ENCODE measurements at places on chromosomes 12 and 14.

DNA sequence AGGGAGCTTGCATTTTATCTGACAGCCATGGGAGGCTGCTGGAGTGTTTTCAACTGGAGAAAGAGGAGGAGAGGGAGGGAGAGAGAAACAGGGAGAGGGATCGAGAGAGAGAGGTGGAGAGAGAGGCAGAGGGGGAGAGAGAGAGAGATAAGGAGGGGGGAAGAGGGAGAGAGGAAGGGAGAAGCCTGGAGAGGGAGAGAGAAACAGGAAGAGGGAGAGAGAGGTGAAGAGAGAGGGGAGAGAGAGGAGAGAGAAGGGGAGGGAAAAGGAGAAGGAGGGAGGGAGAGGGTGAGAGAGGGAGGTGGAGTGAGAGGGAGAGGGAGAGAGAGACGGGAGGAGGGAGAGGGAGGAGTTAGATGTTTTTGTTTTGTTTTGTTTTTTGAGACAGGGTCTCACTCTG, 45.6 kb downstream of the DNAH10 start:
- DNase-seq, result no peak

GRCh38 chr12:22535478-22535877, 8.9 kb downstream of the C2CD5 start:
- DNase-seq, result no peak

GRCh38 chr14:50342221-50343078, 30.3 kb downstream of the DMAC2L start:
- DNase-seq, result peak; percentile 30

DNA sequence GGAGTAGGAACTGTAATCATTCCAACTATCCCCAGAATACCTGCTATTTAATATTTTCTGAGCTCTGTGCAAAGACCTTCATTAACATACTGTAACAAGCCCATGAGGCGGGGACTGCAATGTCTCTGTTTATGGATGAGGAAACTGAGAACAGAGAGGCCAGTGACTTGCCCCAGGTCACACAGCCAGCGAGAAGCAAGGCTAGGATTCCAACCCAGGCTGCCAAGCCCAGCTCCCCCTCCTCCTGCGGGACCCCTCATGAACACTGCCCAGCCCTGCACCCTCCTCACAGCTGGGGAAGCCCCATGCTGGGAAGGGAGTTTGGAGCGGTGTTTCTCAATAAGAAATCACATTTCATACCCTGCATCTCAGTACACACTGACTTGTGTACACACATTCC, 10.9 kb downstream of the HVCN1 start:
- no peak for DNase-seq

- DNase-seq, result no peak
Observed at GRCh38 chr12:79058342-79058741, 193.8 kb downstream of the SYT1 start.

DNA sequence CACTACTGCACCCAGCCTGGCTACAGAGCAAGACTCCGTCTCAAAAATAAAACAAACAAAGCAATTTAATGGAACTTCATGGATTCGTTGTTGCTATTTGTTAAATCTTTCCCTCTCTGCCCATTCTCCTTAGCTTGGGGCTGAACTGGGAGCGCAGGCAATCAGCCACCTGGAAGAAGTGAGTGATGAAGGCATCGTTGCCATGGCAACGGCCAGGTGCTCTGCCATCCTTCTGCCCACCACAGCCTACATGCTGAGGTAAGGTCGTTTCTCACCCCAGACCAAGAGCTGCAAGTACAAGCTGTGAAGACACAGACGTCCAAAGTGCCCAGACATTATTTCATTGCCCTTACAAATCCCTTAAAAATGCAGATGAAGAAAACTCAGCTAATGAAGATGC, 19.1 kb downstream of the AMDHD1 start:
- no peak for DNase-seq

DNA sequence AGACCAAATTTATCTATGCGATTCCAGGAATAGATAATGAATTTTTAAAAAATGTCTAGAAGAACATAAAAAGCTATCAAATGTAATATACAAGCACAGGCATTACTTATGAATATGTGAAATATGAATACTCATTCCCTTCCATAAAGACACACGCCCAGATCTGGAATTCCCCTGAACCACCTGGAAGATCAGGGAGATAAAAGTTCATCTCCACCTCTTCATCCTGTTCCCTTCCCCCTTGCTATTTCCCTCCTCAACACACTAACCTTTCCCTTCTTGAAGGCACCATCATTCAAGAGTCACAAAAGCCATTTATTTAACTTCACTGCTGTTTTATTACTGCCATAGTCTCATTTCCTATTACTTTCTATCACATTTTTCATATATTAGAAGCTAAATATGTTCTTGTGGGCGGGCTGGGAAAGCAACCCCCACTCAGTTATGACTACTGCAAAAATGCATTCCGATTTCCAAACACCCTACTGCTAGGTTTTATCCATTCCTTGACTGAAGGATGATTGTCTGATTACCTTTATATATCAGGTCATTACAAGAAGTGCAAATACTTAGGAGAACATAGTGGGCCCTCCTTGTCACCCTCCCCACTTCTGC, 16.1 kb downstream of the FGD6 start:
- DNase-seq, result no peak

GRCh38 chr12:26867080-26867479, 34.1 kb upstream of the ITPR2 start:
- no peak for DNase-seq

DNA sequence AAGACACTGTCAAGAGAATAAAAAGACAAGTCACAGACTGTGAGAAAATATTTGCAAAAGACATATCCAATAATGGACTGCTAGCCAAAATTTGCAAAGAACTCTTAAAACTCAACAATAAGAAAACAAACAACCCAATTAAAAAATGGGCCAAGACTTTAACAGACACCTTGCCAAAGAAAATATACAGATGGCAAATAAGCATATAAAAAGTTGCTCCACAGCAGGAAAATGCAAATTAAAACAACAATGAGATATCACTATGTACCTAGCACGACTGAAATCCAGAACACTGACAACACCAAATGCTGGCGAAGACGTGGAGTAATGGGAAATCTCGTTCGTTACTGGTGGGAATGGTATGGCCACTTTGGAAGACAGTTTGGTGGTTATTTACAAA, 228.9 kb downstream of the TTC8 start:
- DNase-seq, result no peak

DNA sequence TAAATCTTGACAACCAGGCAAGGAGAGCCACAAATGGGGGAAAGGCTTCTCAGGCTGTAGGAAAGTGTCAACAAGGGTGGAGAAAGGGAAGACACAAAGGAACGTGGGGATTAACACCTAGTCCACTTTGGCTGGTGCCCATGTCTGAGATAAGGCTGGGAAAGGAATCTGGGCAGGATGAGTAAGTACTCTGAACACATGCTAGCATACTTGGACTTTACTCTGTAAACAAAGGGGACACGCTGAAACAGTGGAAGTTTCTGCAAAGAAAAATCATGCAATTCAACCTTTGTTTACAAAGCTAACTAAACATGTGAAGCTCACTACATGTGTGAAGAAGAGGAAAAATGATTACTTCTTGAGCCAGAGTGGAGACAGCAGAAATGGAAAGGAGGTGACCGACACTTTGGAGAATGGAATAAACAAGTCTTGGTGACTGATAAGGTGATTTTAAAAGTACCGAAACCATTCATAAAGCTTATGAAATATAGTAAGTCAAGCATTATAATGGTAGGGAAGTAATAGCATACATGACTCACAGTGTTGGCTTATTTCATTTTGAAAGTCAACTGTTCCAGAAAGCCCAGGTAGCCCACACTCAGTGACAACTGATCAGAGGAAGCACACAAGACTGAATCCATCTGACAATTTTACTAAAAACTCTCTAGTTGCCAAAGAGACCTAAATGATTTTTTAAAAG, 13.2 kb downstream of the CPNE8 start:
- DNase-seq, result no peak

DNA sequence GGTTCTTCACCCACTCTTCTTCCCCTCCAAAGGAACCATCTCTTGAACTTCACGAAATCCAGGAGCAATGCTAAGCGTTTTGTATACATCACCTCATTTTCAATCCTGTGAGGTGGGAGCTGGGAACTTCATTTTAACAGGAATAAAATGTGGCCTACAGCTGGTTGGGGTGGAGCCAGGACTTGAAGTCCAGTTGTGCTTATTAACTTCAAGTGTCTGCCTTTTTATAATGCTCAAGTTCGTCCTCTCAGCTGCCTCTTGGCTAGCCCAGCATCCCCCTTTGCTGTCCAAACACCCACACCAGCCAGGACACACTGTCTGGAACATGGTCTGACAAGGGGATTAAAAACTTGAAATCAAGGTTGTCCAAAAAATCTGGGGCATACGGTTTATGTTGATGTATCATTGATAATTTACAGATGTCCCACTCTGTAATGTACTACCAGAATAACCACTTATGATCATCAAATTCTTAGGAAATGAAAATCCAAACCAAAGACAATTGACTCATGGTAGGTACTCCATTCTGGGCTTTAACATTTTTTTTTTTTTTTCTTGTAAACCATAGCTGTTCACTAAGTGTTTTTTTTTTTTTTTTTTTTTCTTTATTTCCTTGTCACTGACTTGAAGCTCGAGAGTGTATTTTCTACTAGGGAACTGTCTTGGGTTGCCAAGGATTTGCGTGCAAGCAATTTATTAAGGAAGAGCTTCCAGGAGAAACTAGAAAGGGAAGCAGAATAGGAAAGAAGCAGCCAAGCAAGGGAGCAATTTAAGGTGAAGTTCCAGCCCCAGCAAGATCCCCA, 252.3 kb downstream of the EFCAB11 start:
- DNase-seq, result no peak

- DNase-seq, result no peak
Observed at GRCh38 chr14:62251237-62251636, 489.0 kb downstream of the SNAPC1 start.

DNA sequence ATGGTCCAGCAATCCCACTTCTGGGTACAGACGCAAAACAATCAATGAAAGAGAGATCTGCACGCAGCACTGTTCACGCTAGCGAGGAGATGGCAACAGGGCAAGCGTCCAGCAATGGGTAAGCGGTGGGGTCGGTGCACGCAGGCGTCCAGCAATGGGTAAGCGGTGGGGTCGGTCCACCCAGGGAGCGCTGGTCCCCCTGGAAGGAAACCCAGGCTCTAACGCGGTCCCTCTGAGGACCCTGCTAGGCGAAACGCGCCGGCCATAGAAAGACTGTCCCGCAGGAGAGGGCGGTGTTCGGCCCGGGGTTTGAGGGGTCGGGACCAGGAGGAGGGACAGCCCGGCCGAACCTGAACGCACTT, 618 bp upstream of the PGAM5 start:
- no peak for DNase-seq

DNA sequence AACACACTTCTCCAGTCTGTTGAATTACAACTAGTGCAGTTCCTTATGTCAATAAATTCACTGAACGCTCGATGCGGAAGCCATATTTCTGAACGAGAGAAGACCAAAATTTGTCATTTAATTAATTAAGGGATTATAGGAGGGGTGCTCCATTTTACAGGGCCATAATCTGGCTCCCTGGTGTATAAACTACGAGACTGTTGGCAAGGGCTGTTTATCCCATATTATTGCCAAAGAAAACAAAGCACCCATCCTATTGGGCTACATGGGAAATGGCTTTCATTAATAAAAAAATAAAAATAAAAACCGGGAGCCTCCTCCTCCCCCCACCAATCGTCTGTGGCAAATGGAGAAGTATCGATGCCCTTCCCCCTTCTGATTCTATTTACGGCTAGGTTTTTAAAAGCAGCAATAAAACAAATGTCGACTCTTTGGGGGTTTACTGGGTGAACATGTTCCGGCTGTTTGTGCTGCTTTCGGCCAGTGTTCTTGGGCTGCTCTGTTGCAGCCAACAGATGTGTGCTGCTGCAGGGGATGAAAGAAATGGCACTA, 24.8 kb downstream of the ATF7 start:
- no peak for DNase-seq

DNA sequence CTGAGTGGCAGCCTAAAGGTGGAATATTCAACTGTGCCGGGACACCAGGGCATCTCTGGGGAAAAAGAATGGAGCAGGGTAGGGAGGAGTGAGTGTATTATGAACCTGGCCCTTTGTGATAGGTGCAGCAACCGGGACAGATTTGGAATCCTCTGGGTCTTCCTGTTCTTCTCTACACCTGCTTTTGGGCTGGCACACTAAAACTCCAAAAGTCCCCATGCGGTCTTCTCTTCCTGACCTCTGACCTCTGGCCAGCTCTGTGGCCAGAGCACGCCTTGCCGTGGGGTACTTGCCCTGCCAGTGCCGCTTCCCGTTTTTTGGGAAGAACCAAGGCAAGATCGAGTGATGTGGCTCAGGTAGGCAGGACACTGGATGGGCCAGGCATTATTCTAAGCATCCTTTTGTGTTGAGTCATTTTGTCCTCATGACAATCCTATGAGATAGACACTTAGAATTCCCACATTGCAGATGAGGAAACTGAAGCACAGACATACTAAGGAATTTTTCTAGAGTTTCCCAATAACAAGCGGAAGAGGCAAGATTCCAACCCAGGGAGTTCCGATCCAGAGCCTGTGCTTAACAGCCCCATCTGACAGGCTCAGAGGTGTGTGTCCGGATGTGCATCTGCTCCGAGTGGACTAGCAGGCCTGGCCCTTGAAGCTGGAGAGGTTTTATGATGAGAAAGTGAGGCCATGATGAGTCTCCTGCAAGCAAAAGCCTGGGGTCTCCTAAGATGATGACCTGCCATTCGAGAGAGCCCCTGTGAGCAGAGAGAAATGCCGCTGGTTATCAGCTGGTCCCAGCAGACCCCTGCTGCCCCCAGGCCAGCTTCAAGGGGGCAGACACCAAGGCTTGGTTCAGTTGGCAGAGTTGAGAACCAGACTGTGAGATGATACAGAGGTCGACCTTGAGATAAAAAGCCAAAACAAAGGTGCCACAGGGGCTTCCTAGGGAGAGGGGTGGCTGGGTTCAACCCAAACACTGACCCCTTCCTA, 67.9 kb upstream of the ESRRB start:
- no peak for DNase-seq

DNA sequence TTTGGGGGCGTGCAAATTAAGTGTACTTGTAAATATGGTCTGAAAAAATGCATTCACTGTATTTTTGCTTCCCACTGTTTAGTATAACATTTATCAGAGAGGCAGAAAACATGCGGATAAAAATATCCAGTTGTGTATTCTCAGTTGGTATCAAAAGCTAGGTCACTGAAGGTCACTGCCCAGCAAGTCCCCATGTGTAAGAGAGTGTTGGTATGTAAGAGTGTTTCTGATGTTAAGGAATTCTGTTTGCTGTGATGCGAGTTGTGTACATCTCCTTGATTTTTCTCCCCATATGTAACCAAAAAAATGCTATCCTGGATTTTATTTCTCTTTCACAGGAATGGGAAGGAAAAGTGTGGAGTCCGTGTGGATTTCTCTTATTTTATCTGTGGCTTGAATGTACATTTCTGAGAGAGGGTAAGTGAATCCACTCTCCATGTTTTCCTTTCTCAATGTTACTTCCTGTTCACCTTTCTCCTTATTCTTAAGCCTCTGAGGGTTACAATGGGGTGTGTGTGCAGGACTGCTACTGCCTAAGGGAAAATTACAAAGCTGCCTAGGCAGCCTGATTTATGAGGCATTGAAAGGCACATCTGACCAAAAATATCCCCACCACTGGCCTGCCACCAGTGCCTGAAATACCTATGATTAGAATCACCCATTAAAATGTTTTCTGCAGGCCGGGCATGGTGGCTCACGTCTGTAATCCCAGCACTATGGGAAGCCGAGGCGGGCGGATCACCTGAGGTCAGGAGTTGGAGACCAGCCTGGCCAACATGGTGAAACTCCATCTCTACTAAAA, 97.9 kb upstream of the USP44 start:
- no peak for DNase-seq

All from stimulated activated CD4-positive, alpha-beta T cell treated with anti-CD3 and anti-CD28 coated beads, Interleukin-2, amount 100 ng/mL, for 24 hours (primary cell).